Stimulated activated naive CD4-positive, alpha-beta T cell treated with Interleukin-2 at 50 U/mL for 16 hours (primary cell): ENCODE measurements at places on chromosomes 3 and 15.

GRCh38 chr3:33791477-33792166 is 6.8 kb upstream of the PDCD6IP start:
- DNase-seq = no peak

- no peak for DNase-seq
Observed at GRCh38 chr3:113166719-113167492, 44.5 kb upstream of the BOC start.

DNA sequence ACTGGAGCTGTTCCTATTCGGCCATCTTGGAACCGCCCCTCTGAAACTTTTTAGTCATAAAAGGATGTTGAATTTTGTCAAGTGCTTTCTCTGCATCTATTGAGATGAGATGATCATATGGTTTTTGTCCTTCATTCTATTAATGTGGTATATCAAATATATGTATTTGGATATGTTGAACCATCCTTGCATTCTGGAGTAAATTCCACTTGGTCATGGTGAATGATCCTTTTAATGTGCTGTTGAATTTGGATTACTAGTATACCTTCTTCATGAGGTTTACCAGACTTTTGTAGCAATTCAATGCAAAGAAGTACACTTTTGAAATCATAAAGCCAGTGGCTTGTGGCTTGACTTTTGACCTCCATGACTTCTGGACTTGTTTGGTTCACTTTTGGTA is 33.4 kb upstream of the XRN1 start:
- no peak for DNase-seq

- no peak for DNase-seq
Observed at GRCh38 chr15:82972990-82973389, 13.0 kb upstream of the RAMAC start.

- DNase-seq = no peak
Observed at GRCh38 chr3:122943828-122944190, 83.8 kb downstream of the SEMA5B start.

DNA sequence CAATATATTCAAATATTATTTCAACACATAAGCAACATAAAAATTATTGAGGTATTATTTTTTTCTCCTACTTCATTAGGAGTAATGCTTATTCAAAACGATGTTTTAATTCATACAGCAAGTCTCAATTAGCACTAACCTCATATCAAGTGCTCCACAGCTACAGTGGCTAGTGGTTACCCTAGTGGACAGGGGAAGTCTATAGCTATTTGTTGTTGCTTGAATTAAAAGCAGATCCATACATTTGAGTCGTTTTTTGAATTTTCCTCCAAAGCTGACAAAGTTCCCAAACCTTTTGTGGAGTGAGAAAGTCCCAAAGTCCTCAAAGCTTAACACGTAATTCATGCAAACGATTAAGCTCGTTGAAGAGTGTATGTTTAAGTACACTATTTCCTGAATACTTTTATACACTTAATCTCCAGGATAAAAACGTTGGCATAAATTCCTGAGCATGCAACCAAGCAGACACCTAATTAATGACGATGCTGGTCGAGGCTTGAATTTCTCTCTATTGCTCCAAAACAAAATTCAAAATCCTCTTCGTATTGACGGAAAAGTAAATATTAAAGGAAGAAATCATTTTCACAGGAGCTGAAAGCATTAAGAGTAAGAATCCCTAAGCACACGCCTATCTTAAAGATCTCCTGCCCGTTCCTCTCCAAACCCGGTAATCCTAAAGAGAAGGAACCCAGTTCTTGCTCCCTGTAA is 985 bp downstream of the VPS13C start:
- DNase-seq = no peak

DNA sequence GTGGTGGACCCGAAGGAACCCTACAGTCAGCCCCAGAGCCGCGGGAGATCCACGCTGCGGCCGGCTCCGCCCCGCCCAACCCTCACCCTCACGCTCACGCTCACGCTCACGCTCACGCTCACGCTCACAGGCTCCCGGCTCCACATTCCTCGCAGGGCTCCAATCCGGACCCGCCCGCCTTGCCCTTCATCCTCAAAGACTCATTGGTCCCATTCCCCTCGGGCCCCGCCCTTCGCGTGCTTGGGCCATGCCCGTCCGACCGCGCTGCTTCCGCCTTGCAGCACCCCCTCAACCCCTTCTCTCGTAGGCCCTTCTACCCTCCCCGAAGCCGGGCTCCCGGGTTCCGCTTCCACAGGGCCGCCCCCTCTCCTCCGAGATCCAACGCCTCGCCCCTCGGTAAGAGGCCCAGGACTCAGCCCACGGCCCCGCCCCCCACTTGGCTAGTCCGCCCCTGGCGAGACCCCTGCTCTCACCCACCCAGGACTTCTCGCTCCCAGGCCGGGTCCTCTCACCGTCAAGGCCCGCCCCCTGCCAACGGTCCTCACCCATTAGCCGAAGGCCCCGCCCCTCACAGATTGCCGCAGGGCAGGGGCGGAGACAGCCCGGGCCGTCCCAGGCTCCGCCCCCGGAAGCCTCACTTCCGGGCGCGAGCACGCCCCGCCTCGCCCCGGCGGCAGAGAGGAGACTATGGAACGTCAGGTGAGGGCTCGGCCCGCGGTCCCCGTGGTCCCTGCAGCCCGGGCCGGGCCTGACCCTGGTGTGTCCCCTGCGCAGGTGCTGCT is at the start of gene APEH:
APEH (plus strand) TSS at position 637 of the 782 bp plus-strand sequence; CDS start at position 688, 51 bp downstream.
- DNase-seq = no peak
